Brain (organoid and tissue), 16 donors: ENCODE measurements at places on chromosomes 12 and 14.

GRCh38 chr12:108629824-108630476 is 3.7 kb downstream of the SELPLG start:
- no peak for DNase-seq

GRCh38 chr12:104510873-104511440 is 54.2 kb downstream of the CHST11 start:
- no peak for DNase-seq

GRCh38 chr12:26188127-26188526 is 7.2 kb upstream of the SSPN start:
- no peak for DNase-seq

DNA sequence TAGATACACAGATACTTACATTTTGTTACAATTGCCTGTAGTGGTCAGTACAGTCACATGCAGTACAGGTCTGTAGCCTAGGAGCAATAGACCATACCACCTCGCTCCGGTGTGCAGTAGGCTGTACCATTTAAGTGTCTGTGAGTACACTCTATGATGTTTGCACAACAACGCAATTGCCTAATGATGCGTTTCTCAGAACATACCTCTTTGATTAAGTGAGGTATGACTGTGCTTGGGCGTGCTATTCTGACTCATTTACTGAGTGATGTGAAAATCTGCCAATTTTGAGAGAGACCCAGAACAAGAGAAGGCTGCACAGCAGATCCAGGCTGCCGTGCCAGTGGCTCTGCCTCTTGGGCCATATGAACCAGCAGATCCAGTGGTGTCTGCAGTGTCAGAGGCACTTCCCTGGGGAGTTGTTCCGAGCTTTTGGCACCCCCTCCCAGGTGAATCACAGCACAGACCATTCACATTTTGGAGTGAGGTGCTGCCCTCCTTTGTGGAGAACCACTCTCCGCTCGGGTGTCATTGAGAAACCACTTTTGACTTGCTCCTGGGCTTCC is 20.4 kb downstream of the DLK1 start:
- DNase-seq = no peak

DNA sequence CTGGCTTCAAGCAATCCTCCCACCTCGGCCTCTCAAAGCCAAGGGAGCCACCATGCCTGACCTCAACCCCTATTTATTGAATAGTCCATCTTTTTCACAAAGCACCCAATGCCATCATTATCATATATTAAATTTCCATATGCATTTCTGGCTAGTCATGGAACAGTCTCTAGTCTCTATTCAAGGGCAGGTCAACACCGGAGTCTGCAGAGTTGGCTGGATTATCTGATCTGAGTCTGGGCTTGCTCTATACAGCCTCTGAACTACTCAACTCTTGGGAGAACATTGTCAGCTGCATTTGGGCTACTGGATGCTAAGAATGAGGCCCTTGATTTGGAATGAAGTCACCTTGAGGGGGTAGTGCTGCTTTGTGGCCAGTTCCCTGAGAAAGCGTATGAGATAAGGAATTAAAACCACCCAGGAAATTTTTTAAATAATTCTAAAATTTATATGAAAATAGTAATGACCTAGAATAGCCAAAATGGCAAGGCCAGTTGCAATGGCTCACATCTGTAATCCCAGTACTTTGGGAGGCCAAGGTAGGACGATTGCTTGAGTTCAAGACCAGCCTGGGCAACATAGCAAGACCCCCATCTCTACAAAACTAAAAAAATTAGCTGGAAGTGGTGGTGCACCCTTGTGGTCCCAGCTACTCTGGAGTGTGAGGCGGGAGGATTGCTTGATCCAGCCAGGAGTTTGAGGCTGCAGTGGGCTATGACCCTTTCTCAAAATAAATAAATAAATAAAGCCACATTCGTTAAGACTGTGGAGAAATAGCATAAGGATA is 6.9 kb upstream of the NAA25 start:
- no peak for DNase-seq

DNA sequence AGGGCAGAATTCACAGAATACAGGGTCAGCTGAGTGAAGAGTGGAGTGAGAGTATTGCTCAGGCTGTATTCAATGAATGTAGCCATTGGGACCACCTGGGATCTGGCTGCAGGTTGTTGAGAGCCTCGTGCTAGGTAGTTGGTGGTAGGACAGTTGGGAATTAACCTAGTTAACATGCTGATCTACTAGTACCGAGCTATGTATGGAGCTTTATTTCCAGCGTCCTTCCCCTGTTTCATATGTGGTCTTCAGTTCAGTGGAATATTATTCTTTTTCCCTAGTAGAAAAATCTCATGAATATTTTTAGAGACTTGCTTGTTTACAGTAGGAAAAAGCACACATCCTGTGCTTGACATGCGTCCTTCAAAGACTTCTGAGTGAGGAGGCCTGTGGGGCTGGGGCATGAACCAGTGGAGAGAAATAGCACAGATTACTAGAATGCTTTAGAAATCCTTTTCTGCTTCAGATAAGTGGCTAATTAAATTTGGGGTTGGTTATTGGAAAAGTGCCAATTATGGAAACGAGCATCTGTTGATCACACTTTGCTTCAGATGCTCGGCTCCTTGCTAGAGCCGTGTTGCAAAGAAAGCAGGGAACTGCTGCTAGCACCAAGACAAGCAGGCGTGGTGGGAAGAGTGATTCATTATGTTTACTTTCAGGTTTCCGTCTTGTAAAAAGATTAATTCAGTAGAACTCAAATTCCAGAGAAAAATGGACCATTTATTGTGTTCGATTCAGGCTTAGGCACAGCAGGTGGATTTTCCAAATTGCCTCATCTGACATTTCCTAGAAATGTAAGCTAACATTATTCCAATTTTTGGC is 53.6 kb downstream of the ARF6 start:
- DNase-seq = peak; percentile 90

- no peak for DNase-seq
These were observed 718 bp downstream of the PACS2 start for GRCh38 chr14:105315211-105315721.

DNA sequence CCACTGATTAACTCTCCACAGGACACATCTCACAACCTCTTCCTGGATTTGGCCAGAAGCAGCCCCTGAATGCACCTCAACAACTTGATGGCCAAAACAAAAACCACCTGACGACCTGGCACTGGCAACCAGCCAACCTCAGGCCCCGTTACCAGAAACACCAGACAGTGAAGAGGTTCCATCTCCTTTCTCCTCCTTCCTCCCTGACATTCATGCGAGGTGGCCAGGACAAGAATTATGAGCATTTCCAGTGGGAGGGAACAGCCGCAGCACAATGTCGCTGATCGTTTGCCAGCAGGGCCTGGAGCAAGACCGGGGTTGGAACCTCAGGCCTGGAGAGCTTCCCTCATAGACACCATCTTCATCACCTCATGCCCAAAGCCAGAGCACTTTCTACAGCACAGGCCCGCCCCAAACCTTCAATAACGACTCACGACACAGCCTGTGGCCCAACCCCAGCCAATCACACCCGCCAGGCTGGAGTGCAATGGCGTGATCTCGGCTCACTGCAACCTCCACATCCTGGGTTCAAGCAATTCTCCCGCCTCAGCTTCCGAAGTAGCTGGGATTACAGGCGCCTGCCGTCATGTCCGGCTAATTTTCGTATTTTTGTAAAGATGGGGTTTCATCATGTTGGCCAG is 48.7 kb downstream of the CCDC88C start:
- no peak for DNase-seq

DNA sequence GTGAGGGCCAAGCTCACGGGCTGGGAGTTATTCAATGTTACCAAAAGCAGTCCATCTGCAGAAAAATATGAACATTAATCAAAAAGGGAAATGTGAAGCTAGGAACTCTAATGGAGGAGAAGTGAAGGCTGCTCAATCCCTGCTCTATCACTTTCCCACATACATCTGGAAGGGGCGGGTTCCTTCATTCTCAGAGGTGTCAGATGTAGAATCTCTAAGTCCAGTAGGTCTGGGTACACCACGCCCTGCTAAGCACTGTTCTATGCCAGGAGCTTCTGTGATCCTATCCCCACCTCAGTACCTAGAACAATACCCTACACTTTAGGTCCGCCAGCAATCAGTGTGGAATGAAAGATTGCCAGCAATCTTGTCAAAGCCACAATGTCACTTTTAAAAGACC is 37.0 kb upstream of the ANO2 start:
- no peak for DNase-seq

GRCh38 chr14:96072076-96072475 is 32.9 kb downstream of the C14orf132 start:
- DNase-seq = no peak

- no peak for DNase-seq
These were observed 450.2 kb upstream of the MDGA2 start for GRCh38 chr14:48125654-48126053.

GRCh38 chr12:6500466-6500865 is 6.6 kb downstream of the NCAPD2 start:
- DNase-seq = no peak

DNA sequence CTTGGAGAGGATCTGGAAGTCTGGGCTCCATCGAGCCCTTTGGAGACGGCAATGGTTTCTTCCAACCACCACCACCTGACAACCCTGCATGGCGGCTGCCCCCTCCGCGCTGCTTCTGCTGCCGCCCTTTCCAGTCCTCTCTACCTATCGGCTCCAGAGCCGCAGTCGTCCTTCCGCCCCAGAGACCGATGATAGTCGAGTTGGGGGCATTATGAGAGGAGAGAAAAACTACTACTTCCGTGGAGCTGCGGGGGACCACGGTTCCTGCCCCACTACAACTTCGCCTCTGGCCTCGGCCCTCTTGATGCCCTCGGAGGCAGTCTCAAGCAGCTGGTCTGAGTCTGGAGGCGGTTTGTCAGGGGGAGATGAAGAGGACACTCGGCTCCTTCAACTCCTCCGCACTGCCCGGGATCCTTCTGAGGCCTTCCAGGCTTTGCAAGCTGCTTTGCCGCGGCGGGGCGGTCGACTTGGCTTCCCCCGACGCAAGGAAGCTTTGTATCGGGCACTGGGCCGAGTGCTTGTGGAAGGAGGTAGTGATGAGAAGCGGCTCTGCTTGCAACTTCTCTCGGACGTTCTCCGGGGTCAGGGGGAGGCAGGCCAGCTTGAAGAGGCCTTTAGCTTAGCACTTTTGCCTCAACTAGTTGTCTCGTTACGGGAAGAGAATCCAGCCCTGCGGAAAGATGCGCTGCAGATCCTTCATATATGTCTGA is 499 bp downstream of the TOGARAM1 start:
- DNase-seq = no peak

GRCh38 chr14:71726580-71727021 is 205.6 kb upstream of the RGS6 start:
- no peak for DNase-seq
